Mesangial cell (primary cell): ENCODE measurements at places on chromosomes 6 and 20. TPM values are rescaled to one million over a fixed set of nuclear protein-coding genes. Genes with fewer than 3 reads are reported as not detected.

Gene MACROD2
- 0.49 and 1.4 TPM in 2 replicates for total RNA-seq

Gene LTA
- not detected in 2 replicates for total RNA-seq

Gene COL20A1
- 0.16 TPM in 1 of 2 replicates, not detected in the other for total RNA-seq

Gene ZBP1
- total RNA-seq: not detected in 2 replicates
